ENCODE measurements at places on chromosomes 11 and 22.
A peak's percentile ranks its signal among the peaks of the same experiment; 100 is the strongest.

- no peak for DNase-seq
Observed at GRCh38 chr11:102012946-102013345, 34.3 kb upstream of the CFAP300 start.

DNA sequence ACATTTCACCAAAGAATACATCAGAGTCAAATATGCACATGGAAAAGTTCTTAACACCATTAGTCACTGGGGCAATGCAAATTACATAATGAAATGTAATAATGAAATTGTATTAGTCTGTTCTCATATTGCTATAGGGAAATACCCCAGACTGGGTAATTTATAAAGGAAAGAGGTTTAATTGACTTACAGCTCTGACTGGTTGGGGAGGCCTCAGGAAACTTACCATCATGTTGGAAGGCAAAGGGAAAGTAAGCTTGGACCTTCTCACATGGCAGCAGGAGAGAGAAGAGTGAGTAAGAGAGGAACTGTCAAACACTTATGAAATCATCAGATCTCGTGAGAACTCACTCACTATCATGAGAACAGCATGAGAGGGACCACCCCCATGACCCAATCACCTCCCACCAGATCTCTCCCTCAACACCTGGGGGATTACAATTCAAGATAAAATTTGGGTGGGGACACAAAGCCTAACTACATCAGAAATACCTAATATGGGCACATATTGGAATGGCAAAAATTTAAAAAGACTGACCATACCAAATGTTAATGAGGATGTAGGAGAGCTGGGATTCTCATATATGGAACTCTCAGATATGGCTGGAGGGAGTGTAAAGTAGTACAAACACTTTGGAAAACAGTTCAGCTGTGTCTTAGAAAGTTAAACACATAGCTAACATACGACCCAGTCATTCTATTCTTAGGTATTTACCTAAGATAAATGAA lies 65.1 kb upstream of the CD44 start:
- no peak for DNase-seq

- DNase-seq: no peak
Observed at GRCh38 chr22:20298110-20298802, 21.6 kb downstream of the DGCR6L start.

DNA sequence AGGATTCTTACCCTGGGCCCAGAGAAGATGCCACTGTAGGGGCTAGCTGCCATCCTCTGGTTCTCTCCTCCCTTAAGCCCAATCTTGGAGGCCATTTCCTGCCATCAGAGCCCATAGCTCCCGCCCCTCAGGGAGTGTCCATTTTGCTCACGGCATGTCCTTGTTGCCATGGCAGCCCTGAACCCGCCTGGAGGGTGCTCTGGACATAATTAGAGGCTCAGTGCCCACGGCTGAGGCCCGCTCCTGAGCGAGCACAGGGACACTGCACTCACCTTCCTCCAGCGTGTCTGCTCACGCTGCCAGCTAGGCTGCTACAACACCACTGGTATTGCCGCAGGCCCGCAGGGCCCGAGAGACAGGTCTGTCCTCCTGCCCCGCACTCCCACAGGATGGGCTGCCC lies 11.1 kb upstream of the SUSD2 start:
- DNase-seq: no peak

DNA sequence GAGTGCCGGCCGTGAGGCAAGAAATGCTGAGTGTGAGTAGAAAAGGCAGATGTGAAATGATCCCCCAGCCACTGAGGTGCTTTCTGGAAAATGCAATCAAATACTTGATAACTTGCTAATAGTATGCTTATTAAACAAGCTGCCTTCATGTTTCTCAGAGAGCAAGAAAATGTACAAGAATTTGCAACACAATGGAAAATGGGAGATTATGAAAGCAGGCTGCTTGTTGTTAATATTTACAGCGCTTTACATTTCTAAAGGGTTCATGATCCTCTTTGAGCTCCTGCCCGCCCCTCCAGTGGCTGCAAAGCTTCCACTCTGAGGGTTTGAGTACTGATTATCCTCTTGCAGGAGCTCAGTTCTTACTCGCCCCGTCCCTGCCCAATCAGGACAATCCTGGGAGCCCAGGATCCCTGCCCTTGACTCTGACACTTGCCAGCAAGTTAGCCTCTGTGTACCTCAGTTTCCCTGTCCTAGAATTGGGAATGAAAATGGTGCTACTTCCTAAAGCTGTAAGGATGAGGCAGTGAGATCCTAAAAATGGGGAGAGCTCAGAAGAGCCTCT lies 645.1 kb downstream of the TBC1D22A start:
- DNase-seq: no peak

- DNase-seq: no peak
Observed at GRCh38 chr11:78218707-78219492, 30.2 kb downstream of the USP35 start.

DNA sequence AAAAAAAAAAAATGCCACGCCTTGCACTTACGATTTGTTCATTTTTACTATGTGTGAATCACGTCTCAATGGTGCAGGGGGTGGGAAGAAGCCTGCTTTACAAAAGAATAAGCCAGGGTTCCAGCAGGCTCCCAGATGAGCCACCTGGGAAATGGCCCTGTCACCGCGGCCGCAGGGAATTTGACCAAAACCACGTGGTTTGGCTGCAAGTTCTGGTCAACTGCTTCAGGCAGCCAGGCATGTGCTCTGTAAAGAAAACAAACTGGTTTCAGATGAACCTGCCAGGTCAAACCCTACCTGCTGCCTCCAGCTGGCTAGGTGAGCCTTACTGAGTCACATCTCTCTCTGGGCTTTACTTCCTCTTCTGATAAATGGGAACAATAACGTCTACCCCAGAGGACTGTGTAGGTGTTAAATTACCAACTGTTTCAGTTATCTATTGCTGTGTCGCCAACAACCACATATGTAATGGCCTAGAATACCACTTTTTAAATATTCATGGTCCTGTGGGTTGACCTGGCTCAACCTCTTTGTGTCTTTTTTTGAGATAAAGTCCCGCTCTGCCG lies 30.5 kb upstream of the GCAT start:
- DNase-seq: peak; percentile 87

DNA sequence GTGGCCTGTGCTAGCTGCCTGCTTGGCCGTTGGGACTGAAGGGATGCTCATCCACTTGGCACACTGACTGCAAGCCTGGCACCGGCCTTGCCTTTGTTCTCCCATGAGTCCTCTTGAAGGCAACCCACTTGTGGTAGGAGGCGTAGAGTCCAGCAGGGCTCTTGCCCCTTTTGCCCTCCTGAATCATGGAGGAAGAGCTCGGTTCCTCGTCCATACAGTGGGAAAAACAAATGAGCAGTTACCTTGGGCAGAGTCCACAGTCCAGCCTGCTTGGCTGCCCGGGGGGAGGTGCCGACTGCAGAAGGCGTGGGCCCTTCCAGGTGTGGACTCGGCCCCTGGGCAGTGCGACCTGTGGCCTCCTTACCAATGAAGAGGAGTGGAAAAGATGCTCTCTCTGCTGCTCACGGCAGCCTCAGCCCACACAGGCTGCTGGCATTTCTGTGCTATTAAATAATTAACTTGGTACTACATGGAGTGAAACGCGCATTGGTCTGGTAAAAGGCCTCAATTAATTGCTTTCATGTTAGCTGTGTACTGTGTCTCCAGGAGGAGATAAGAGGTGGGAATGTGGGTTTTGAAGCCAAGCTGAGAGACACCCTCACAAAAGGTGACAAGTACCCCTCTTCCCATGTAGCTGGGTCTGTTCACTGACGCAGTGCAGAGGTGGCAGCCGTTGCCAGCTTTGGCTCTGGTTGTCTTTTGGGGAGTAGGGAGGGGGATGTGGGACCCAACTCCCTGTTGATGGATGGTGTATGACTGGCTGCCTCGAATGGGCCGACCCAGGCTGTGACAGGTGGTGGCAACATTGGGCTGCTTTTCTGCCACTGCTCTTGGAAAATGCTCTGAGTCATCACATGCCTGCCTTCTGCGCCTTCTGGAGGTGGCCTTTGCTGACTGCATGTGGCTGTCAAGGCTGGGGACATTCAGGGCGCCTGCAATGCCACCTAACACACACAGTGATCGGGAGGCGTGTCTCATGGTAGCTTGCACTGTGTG lies 26.8 kb upstream of the B3GAT1 start:
- DNase-seq: peak; percentile 27

GRCh38 chr11:25655636-25656035 lies 676.3 kb upstream of the ANO3 start:
- no peak for DNase-seq

- DNase-seq: peak; percentile 75
Observed at GRCh38 chr11:1844221-1845094, 5.7 kb downstream of the TNNI2 start.

- no peak for DNase-seq
Observed at GRCh38 chr22:37552524-37553163, 7.6 kb upstream of the CDC42EP1 start.

DNA sequence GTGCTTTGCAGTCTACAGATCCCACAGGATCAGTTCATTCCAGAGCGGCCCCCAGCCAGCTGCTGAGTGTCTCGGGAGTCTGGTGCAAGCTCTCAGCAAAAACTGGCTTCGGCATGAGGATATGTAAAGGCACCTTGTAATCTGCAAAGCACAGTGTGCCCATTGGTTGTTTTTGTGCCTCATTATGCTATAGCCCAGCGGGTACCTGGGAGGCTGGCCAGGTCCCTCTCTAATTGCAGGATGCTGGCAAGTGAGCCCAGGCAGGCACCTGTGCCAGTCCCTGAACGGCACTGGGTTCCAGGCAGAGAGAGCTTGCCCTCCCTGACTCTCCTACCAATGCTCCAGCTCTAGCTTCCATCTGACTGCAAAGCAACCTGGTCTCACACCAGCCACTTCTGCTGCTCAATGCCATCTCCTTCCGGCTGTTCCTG lies 128.7 kb downstream of the DSCAML1 start:
- no peak for DNase-seq

DNA sequence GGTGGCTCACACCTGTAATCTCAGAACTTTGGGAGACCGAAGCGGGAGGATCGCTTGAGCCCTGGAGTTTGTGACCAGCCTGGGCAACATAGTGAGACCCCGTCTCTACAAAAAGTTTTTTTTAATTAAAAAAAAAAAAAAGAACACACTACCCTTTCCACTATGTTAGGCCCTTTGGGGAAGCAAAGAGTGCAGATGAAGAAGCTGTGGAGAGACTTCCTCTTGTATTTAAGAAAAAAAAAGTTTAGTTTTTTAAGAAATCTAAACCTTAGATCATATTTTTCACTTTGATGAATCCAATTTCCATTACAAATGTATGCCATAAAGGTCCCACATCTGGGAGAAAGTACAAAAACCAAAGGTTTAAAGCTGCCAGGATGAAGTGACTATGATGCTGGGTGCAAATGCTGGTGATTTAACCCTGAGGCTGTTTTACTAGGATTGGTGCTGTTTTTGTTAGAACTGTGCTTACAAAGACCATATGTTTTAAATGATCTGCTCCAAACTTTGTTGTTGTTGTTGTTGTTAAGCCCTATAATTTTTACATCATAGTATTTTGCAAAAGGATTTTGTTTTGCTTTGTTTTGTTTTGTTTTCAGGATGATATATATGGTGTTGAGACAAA lies 28.9 kb upstream of the ACER3 start:
- no peak for DNase-seq

- no peak for DNase-seq
Observed at GRCh38 chr11:72229336-72229924, 4.9 kb downstream of the INPPL1 start.

Data from mucosa of gallbladder (tissue), 1 donor.